ENCODE measurements at places on chromosomes 3 and 15.

GRCh38 chr3:34107669-34108068 is 309.2 kb downstream of the PDCD6IP start:
- no peak for DNase-seq

DNA sequence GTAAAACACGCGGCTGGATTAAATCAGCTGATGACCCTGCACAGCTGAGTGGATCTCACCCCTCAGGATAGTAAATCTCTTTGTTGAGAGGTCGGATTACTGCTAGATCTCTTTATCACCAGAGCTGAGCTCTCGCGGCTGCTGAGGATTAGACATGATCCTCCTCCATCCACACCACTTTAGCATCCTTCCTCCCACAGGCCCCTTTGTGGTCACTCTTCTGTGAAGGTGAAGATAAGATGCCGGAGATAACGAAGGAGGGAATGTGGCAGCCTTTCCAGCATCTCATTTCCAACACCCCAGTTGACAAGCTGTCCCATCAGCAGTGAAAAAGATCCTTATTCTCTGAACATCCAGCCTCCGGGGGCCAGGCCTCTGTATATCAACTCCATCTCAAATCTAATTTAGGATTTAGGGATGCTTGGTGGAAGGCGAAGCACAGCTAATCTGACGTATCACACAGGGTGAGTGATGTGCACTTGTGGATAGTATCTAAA is 47.5 kb upstream of the SELENOK start:
- DNase-seq: no peak

DNA sequence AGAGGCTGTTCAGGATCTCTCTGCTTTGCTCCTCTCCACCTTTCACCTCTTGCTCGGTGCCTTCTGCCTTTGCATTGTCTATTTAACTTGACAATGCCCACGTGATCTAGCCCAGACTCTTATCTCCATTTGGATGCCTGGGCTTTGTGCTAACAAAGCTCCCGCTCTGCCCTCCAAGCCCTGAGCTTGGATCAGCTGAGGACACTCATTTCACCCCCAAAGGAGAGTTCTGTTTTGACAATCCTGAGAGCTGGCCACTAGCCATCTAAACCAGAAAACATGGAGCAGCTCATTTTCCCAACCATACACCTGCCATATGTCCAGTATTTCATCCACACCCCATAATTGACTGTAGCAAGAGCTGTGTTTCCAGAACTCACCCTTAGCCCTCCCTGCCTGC is 12.8 kb downstream of the GPR176 start:
- no peak for DNase-seq

- DNase-seq: no peak
These were observed 579.8 kb upstream of the CCDC54 start for GRCh38 chr3:106797461-106797860.

- no peak for DNase-seq
These were observed 10.9 kb upstream of the CCNL1 start for GRCh38 chr3:157170861-157171260.

DNA sequence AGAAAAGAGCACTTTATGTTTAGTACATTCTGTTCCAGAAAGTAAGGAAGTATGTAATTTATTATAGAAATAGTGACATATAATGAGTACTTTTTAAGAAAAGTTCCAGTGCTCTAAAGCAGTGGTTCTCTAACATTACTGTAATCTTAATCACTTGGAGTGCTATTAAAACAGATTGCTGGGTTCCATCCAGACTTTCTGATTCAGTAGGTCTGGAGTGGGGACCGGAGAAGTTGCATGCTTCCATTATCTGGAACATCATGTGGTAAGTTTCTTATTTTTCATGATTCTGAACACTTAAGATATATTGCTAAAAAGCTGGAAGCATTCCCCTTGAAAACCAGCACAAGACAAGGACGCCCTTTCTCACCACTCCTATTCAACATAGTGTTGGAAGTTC is 47.5 kb upstream of the ARL14 start:
- no peak for DNase-seq

- DNase-seq: no peak
These were observed 55.0 kb downstream of the RORA start for GRCh38 chr15:61173899-61174689.

- DNase-seq: no peak
These were observed 85.7 kb downstream of the CRYGS start for GRCh38 chr3:186458306-186459107.

DNA sequence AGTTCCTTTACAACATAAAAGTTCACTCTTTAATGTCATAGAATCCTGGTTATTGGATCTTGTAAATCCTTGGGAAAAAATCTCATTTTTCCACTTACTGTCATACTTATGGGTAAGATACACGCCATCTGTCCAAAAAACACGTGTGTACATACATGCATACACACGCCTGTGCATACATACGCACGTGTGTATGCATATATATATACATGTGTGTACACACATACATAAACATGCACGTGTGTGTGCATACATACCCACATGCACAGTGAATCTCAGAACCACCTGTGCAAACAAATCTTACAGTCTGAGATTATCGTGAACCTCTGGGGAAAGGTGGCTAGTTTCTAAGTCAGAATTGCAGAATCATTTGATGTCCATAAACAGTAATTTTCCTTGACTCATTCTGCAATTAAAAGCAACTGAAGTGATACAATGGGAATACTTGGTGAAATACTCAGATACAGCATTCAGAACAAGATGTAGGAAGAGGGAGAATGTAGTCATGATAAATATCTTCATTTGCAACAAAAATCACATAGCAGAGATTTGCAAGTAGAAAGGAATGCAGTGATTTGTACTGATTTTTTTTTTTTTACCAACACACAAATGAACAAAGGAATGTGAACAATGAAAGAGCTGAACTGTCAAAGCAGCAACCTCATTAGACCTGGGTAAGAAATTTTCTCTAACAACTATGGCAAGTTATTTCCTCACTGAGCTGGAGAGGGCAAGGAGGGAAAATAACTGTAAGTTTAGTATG is 160.6 kb upstream of the POU1F1 start:
- DNase-seq: no peak

DNA sequence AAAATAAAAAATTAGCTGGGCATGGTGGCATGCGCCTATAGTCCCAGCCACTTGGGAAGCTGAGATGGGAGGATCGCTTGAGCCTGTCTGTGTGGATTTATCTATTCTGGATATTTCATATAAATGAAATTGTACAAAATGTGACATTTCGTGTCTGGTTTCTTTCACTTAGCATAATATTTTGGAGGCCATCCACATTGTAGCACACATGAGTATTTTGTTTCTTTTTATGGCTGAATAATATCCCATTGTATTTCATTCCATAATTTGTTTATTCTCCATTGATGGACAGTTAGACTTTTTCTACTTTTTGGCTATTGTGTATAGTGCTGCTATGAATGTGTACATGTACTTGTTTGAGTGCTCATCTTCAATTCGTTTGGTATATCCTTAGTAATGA is 52.9 kb upstream of the DYNC1LI1 start:
- no peak for DNase-seq

DNA sequence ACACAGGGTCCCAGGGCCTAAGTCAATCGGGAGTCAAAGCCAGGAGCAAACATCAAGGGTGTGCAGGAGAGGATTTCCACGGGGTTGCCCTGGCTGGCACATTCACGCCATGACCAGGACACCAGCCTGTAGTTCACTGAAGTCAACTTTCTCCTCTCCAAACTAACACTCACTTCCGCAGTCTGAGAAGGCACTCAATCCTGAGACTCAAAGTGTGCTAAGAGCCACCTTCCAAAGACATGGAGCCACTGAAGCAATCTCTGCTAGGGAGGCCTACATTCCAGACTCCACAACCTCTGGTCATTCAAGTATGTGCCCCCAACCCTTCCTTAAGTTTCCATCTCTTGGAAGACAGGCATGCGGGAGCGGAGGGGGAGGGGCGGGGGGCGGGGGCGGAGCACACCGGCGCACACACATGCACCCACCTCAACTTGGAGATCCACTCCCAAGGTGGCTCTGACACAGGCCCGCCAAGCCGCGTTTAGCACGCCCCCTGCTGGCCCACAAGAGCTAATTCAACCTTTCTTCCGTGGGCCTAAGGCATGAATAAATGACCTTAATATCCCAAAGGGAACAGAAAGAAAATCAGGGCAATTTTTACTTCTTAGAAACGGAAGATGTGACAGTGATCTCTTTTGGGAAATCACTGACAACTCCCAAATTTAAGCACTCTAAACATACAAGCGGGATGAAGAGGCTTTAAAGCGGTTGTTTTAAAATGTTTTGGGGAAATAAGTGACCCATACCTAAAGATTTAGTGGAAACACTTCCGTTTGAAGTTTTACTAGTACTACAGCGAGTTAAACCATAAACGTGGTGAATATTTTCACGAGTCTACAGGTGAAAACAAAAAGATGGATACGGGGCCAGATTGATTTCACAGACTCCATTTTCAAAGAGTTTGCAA is 162.5 kb upstream of the CHRNA7 start:
- DNase-seq: peak; percentile 69

DNA sequence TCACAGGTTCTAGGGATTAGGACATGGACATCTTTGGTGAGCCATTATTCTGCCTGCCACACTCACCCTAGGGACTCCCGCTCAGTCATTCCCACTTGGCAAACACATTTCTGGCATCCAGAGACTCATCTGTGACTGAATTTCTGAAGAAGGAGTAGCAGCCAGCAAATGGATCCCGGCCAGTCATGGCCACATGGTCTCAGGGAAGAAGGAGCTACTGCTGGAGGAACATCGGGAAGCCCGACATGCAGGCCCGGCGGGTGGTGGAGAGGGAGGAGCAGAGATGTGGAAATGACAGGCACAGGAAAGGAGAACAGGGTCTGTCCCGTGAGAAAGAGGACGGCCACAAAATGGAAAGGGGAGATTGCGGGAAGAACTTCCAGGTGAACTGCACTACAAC is 65.4 kb downstream of the SEMA5B start:
- DNase-seq: no peak

DNA sequence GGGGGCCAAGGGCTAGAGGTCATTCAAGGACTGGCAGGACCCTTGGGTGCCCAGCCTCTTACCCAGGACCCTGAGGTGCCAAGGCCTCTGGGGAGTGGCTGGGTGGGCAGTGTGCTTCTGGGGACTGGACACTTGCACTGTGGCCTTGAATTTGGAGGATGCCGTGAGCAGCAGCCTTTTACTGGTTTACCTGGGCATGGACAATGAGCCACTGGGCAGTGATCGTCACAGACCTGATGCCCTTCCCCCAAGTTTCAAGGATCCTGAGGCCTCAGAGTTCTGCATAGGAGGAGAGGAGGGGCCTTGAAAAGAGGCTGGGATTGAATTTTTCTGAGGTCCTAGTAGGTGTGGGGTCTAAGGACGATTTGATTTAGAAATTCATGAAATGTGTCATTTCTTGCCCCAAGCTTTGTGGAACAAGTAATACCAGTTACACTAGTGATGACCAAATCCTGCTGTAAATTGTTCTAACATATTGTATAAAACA is 146.1 kb upstream of the TPM1 start:
- no peak for DNase-seq

GRCh38 chr3:158794936-158795518 is 6.8 kb upstream of the MFSD1 start:
- DNase-seq: no peak

DNA sequence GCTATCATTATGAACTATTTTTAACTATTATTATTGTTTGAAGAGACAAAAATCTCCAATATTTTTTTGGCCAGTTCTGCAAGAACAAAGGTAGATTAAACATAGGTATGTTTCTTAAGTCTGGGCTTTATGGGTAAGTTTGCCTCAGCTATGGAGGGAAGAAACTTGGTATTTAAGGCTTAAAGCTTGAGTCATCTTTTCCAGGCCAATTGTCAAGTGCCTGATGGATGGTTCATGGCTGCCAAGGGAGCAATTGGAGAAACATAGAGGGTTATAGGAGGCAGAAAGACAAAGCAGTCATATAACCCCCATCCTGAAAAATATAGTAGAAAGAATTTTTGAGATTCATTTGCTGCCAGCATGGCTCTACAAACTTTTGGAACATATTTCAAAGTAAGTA is 7.2 kb upstream of the STAC start:
- no peak for DNase-seq

- no peak for DNase-seq
These were observed 33.2 kb downstream of the MYO5C start for GRCh38 chr15:52262364-52262763.

DNA sequence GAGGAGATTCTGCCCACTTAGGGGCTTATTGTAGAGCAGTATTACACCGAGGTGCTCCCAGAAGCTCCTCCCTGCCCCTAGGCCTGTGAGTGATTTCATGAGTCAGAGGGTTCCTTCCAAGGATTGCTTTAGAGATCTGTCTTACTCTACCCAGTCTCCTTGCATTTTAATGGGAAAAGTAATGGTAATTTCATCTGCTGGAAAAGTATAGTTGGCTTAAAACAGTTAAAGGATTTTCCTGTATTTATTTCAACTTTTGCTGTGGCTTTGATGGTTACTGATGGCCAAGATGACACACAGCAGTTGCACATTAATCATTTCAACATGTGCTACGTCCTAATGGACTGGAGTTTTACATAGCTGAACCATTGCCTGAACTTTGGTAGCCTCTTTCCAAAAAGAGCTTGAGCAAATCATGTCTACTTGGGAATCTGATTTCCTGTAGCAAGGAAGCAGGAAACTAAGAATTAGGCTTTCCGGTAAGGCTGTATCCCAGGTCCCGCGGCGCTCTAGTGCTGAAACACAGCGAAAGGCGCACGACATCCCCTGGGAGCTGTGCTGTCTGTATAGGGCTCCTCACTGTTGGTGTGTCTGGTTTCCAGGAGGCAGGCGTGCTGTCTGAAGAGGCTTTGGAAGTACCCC is 9.2 kb upstream of the PGPEP1L start:
- no peak for DNase-seq

DNA sequence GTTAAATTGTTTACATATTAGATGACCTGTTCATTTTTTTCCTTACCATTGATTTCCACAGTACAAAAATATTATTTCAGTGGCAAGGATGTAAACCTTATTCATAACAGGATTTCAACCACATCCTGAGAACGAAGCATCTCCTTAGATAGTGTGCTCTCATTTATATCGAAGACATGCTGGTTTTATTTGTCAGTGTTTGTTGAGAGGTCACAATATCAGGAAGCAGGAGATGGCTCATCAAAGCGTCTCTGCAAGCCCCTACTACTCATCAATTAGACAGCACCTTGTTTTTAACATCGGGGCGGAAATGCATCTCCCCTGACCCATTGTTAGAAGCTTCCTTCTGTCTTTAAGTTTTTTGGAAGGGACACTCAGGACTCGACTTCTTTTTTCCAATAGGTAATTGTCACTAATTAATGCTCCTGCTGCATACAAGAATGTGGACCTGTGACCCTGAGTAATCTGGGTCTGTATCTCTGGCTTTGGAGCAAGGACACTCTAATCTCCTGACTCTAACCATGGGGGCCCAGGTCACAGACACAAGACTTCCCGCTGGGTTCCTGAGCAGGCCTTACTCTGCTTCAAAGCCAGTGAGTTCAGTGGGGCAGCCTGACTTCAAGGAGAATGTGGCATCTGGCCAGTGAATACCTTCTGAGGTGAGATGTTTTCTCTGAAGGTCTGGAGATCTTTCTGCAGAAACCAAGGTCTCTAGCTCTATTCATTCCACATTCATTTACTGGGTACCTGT is 50.3 kb downstream of the MECOM start:
- DNase-seq: no peak
